ENCODE measurements at places on chromosomes 4 and X.

DNA sequence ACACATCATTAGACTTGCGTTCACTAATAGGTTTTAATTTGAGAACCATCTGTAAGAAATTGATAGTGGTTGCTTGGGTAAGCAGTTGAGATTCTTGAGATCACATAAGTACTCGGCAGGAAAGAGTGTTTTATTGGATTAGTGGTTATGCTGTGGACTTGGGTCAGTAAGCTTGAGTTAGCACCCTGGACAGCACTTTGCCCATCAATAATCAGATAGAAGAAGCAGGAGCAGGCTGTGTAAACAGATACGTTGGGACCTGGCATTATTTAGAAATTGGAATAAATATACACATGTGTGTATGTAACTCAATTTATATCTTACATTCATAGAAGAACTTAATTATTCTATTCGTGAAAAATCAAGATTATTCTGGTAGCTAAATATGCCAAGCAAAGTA is 357.5 kb upstream of the SMIM31 start:
- DNase-seq, result no peak
- no peaks in the 10 kb centered on the region for H3K4me1 ChIP-seq
- H3K4me3 ChIP-seq, result no peak overlapping the region
- no peaks in the 10 kb centered on the region for H3K36me3 ChIP-seq
- no peaks in the 10 kb centered on the region for H3K27me3 ChIP-seq

- H3K4me3 ChIP-seq, result no peak overlapping the region
- H3K36me3 ChIP-seq, result no peaks in the 10 kb centered on the region
- peaks cover 24% of the 10 kb centered on the region for H3K4me1 ChIP-seq
- DNase-seq, result no peak
- no peak overlapping the region for H3K27ac ChIP-seq
Observed at GRCh38 chr4:10161146-10161545, 44.5 kb upstream of the WDR1 start.

DNA sequence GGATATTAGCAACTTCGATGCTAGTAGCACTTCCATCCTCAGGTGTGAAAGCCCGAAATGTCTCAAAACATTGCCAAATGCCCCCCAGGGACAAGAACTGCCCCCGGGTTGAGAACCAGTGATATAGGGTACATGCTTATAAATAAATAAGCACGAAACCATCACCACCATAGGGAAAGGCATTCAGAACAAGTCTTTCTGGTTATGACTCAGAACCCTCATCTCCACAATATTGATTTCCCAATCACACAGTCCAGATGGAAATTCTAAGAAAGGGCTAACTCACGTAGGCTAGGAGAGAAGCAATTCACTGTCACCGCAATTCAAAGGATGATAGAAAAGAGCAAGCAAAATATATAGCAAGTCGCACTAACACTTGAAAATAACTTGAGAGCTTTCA is 84.8 kb downstream of the ANOS1 start:
- no peak for DNase-seq
- H3K27ac ChIP-seq, result no peak overlapping the region
- H3K27me3 ChIP-seq, result no peaks in the 10 kb centered on the region

GRCh38 chrX:21698272-21698671 is 40.1 kb upstream of the KLHL34 start:
- no peak for DNase-seq
- H3K4me1 ChIP-seq, result no peaks in the 10 kb centered on the region
- H3K4me3 ChIP-seq, result no peak overlapping the region
- no peaks in the 10 kb centered on the region for H3K36me3 ChIP-seq
- no peak overlapping the region for H3K27ac ChIP-seq
- no peaks in the 10 kb centered on the region for H3K27me3 ChIP-seq

DNA sequence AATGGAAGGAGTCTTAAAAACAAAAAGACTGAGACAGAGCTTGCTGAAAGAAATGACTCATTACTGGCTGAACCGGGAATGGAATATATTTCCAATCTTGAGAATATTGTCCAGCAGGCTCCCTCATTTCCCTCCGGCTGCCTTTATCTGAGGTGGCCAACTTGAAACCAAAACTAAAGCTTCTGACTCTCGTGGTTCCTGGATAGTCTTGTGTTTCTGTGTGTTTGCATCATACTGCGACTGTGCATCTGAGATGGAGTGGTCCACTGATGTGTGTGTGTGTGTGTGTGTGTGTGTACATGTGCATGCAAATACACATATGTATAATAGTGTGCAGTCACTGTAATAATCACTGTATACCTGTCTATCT is 145.6 kb upstream of the SCML1 start:
- H3K4me1 ChIP-seq, result peaks cover 25% of the 10 kb centered on the region
- H3K27me3 ChIP-seq, result peaks cover 7% of the 10 kb centered on the region
- DNase-seq, result no peak
- H3K36me3 ChIP-seq, result no peaks in the 10 kb centered on the region

Measured in activated naive CD8-positive, alpha-beta T cell treated with anti-CD3 and anti-CD28 coated beads, Interleukin-2, amount 50 U/mL, for 24 hours (primary cell).